SK-N-DZ (cell line): ENCODE measurements at places on chromosomes 12 and 14.

DNA sequence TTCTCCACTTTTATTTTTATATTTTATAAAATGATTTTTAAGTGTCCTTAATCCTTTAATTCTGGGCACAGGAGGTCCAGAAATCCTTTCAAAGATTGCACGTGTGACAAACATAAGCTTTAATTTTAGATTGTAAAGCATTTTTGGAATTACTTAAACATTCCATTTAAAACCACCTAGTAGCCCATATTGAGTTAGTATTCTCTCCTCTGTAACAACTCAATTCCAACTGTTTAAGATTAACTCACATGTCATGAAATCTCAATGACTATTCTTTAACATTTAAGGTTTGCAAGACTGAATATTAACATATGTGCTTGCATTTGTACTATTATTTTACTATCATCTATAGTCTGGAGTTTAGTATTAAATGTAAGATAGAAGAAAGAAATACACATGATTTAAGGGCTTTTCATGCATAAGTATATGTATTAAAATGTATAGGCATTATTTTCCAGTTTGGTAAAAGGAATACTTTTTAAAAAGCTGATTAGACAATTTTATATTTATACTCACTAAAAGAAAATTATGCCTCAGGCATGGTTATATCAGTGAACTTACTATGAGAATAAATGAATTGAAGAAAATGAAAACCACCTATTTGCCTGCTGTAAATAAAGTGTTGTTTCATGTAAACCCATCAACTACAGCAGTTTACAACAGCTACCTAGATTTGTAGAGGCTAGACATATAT is 776.9 kb downstream of the SLC6A15 start:
- no peak for DNase-seq

DNA sequence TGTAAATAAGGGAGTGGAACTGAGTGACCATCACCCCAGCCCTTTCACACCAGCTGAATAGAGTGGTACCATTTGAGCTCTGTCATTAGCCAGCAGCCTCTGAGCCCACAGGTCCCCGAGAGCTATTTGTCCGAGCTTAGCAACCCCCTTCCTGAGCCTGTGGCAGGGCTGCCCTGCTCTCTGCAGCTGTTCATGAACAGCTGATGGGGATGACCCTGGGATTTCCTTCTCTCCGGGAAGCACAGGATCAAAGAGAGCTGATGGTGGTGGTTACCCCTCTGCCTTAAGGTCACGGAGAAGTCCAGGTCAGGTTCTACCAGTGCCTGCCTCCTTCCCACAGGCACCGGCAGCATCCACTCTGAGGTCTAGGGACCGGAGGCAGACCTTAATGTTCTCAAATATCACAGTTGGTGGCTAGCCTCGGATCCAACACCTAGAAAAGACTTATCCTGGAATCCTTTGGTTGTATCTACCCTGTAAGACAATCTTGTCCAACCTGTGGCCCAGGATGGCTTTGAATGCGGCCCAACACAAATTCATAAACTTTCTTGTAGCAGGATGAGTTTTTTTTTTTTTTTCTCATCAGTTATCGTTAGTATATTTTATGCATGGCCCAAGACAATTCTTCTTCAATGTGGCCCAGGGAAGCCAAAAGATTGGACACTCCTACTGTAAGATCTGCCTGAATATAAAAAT is 81.1 kb downstream of the ESRRB start:
- no peak for DNase-seq

DNA sequence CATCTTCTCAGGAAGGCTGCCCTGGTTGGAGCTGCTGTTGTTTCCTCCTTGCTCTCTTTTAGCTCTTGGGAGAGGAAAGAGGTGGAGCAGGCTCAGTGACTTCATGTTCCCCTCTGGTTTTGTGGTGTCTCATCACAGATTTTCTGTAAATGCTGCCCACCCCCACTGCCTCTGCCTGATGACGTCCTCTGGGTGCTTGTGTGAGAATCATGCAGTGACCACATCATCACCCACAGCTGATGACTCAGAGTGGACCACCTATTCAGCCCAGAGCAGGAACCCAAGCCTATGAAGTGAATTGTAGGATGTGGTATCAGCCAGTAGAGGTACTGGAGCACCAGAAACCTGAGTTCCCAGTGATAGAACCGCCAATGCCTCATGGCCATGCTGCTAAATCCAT is at the start of gene GZMB:
TSS of gene GZMB (minus strand) at position 33 of the 400 bp plus-strand sequence. CDS start at position 3, 30 bp downstream.
- DNase-seq, result no peak

GRCh38 chr12:114674251-114675047 is 9.5 kb downstream of the TBX3 start:
- DNase-seq, result no peak

DNA sequence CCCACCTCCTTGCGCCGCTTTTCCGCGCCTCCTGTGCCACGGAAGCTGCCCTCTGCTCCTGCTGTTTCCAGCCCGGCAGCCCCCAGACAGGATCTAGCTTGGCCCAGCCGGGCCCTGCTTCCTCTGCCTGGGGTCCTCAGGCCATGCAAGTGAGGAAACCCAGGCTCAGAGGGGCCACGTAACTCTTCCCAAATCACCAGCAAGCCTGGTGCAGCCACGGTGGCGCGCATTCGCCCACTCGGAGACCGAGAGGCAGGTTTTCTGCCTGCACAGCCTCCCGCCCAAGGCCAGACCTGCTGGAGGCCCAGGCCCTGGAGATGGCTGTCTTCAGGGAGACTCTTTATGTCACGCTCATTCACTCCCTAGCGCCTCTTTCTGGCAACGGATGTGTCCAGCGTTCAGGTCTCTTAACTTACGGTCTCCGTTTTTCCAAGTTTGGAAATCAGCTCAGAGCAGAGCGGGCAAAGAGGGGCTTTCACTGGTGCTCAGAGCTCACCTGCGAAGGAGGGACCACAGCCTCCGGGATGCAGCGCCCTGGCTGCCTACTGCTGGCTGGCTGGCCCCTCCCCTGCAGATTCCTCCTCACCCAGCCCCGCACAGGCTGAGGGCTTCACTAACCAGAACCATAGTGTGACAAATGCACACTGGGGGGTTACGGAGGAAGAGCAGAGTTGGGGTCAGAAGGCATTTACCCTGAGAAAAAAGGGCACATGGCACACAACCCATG is 20.6 kb upstream of the CEP170B start:
- DNase-seq, result no peak

DNA sequence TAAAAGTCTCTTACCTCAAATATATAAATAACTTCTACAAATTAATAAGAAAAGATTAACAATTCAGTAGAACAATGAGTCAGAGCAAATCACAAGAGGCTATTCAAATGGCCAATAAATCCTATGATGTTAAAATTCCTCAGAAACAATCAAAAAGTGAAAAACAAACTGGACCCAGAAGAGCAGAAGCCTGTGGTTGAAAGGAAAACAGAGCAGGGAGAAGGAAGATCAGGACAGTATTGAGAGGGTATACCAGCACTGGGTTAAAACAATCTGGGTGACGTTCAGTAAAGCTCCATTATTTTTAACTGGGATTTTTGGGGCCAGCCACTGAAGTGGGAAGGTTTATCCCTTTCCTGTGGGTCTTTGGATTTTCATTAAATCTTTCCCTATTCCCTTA is 39.7 kb upstream of the PCED1B start:
- DNase-seq, result no peak

DNA sequence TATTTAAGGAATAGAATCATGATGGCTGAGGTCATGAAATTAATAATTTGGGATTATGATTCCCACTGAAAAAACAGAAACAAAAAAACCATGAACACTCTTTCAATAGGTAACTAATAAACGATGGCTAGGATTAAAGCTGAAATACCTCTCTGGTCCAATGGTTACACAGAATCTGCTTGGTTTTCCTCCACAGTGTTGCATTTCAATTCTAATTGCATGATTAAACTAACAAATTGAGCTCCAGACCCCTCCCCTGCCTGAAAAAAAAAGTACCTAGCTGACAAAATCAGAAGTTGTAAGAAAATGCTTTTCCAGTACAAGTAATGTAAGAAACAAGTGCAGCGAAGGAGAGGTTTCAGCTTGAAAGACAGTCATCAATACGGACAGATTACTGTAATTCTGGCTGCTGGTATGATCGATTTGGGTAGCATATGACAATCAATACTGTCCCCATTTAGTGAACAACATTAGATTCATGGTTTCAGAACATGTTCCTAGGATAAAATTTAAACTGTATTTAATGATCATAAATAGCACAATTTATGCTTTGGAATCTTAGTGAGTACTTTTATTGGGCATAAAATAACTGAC is 32.0 kb downstream of the INSM2 start:
- DNase-seq, result no peak

DNA sequence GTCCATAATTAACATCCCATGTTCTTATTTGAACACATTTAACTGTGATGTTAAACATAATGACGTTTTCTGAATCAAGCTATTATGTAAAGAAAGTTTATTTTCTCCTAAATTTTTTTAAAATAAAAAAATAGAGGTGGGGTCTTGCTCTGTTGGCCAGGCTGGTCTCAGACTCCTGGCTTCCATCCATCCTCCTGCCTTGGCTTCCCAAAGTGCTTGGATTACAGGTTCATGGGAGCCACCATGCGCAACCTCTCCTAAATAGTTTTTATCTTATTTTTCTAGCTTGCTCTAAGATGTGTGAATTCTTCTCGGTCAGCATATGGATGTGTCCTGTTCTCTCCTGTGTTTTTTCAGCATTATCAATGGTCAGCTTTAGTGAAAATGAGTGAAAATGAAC is 3.2 kb downstream of the RAD9B start:
- DNase-seq, result no peak

DNA sequence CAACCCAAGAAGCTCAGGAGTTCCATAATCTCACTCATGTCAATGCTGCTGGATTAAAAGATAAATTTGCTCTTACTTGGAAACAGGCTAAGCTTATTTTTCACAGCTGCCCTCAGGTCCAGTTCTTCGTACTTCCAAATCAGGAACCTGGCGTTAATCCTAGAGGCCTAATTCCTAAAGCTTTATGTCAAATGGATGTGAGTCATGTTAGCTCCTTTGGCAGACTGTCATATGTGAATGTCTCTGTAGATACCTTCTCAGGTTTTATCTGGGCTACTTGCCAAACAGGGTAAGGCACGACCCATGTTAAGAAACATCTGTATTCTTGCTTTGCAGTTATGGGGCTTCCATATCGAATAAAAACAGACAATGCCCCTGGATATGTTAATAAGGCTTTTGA is 504.6 kb downstream of the ALG10 start:
- DNase-seq, result no peak

DNA sequence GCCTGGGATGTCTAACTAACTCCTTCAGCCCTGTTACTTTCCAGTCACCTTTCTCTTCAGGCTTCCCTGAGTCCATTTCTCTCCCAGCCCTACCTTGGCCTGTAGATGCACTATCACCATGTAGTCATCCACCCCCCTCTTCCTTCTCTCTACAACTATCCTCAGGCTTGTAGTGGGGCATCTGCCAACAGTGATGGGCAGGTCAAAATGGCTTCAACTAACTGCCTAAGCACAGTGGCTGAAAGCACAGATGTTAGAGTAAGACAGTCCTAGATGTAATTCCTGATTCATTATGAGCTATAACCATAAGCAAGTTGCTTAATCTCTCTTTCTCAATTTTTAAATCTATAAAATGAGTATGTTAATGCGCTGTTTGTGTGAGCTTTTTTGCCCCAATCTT is 133.6 kb upstream of the NAV3 start:
- no peak for DNase-seq
